LHCN-M2 (cell line): ENCODE measurements at places on chromosomes 11 and 22. TPM values are rescaled to one million over a fixed set of nuclear protein-coding genes. Genes with fewer than 3 reads are reported as not detected.

GRCh38 chr11:133681901-133682300 is 149.6 kb upstream of the OPCML start:
- DNase-seq = no peak

- no peak for DNase-seq
These were observed 122.7 kb upstream of the FAT3 start for GRCh38 chr11:92101920-92102319.

- no peak for DNase-seq
These were observed 4.5 kb upstream of the RFPL1 start for GRCh38 chr22:29433856-29434255.

DNA sequence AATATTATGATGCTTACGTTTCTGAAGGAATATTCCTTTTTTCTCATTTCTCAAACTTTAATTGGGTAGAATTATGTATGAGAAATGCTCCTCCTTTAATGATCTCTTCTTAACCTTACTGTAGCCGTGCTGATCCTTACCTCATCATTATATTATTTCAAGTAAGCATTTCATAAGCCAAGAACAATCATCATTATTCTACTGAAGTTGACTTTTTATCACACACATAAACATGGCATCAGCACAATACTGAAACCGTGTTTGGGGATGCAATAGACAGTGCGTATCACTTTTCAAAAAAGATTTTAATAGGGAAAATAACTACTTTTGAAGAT is 162.8 kb downstream of the ARHGAP42 start:
- DNase-seq = no peak

GRCh38 chr11:405323-405953 is 9.4 kb downstream of the SIGIRR start:
- no peak for DNase-seq

DNA sequence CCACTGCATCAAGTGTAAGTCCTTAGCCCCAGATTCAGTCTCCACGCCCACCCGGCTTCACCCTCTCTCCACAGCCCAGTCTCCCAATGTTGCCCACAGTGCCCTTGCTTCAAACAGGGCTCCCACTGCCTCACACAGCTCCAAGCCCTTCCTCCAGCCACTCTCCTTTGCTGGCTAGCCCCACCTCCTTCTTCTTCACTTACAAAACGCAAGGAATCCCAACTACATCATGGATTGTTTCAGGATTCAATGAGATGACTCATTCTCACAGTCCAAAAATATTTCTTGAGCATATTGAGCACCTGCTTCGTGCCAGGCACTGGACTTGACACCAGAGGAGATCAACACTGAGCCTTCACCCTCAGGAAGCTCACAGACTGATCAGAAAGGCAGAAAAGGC is 533.5 kb downstream of the BUD13 start:
- no peak for DNase-seq

- peak; percentile 33 for DNase-seq
These were observed 5.5 kb downstream of the PRSS23 start for GRCh38 chr11:86805873-86806310.

GRCh38 chr11:63510360-63511047 is 4.6 kb downstream of the LGALS12 start:
- DNase-seq = peak; percentile 93

DNA sequence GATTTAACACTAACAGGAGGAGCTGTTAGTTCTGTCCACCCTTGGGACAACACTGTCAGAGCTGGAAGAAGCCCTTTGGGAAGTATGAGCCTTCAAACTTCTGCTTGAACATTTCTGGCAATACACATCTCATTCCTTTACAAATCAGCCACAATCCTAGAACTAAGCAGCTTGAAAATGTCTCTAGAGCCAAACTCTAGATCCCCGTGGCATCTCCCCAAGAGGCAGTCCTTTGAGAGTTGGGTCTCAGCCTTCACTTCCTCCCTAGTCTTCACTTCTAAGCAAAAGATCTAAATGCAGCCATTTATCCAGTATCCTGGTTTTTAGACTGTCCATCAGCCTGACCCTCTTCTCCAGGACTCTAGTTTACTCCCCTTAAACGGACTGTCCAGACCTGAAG is 26.9 kb downstream of the ARFGAP2 start:
- DNase-seq = no peak

GRCh38 chr22:39527481-39527961 is 5.0 kb downstream of the RPS19BP1 start:
- no peak for DNase-seq

Gene EPS8L2
- total RNA-seq = 10.9 and 16.9 TPM in 2 replicates

- DNase-seq = no peak
These were observed 11.0 kb upstream of the AMOTL1 start for GRCh38 chr11:94757037-94757735.

GRCh38 chr11:68146704-68147474 is 25.7 kb upstream of the CHKA start:
- DNase-seq = peak; percentile 36

- DNase-seq = peak; percentile 25
These were observed 41.6 kb downstream of the WEE1 start for GRCh38 chr11:9615031-9615451.

GRCh38 chr22:19497245-19497644 is 17.5 kb downstream of the CDC45 start:
- DNase-seq = peak; percentile 94

- DNase-seq = no peak
These were observed 33.9 kb downstream of the SWAP70 start for GRCh38 chr11:9697766-9698165.

Gene LPXN
- total RNA-seq = 55.0 and 57.9 TPM in 2 replicates

DNA sequence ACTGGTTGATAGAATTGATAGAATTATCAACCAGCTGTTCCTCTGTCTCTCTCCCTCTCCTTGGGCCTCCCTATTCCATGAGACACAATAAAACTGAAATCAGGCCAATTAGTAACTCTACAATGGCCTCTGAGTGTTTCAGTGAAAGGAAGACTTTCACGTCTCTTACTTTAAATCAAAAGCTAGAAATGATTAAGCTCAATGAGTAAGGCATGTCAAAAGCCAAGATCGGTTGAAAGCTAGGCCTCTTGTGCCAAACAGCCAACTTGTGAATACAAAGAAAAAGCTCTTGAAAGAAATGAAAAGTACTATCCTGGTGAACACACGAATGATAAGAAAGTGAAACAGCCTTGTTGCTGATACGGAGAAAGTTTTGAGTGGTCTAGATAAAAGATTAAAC is 16.6 kb downstream of the PIH1D2 start:
- no peak for DNase-seq

- no peak for DNase-seq
These were observed 60.2 kb downstream of the CSNK2A3 start for GRCh38 chr11:11292839-11293238.

Gene CTSW
- total RNA-seq = 0.40 TPM in 1 of 2 replicates, not detected in the other

DNA sequence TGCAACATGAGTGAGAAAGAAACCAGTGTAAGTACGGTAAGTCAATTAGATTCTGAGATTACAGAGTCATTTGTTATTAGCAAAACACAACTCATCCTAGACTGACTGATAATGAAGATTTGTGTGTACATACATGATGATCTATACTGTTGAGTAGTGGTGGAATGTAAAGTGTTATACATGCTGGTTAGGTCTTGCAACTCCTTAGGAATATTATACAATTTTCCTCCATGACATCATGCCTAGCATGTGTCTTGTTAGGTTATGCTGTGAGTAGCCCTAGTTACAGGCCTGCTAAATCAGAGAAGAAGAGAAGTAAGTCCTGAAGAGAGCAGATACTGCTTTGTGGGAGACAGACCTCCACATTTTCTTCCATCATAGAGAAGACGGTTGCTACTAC is 880.6 kb downstream of the LUZP2 start:
- no peak for DNase-seq
